ENCODE measurements at places on chromosomes 2 and 18. TPM values are rescaled to one million over a fixed set of nuclear protein-coding genes. Genes with fewer than 3 reads are reported as not detected.
A peak's percentile ranks its signal among the peaks of the same experiment; 100 is the strongest.

The SERPINB10 gene
- 0.27 TPM for polyA plus RNA-seq

The IL36G gene
- polyA plus RNA-seq: 0.14 TPM

The MC2R gene
- 0.09 TPM for polyA plus RNA-seq

The FBXO36 gene
- 2.6 TPM for polyA plus RNA-seq

The GREB1 gene
- 10.2 TPM for polyA plus RNA-seq

The SERPINB7 gene
- polyA plus RNA-seq: not detected

The IL36RN gene
- polyA plus RNA-seq: not detected

The MERTK gene
- 4.0 TPM for polyA plus RNA-seq

- no peak for DNase-seq
These were observed 158.8 kb upstream of the SLC39A10 start for GRCh38 chr2:195498176-195498575.

- DNase-seq: no peak
These were observed 49.1 kb downstream of the LRPPRC start for GRCh38 chr2:43946685-43947084.

- no peak for DNase-seq
These were observed 401.2 kb downstream of the TGIF1 start for GRCh38 chr18:3851159-3851558.

- no peak for DNase-seq
These were observed 94.0 kb upstream of the CNGA3 start for GRCh38 chr2:98252038-98252773.

DNA sequence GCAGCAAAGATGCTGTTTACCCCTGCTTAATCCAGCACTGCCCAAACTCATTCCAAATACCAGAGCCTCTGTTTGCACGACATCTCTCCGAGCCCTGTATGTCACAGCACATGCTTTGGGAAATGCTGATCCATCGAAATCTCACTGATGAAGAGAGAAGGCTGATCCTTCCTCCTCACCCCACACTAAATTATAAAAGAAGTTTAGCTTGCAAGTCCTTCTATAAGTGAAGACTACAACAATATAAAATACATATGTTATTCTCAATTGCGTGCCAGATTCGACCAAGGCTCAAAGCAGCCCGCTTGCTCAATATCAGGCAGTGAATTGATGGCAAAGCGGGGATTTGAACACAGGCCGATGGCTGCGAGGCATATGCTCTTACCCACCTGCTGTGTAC lies 30.7 kb upstream of the SLC35F6 start:
- no peak for DNase-seq

- DNase-seq: no peak
These were observed 106.8 kb upstream of the SERPINE2 start for GRCh38 chr2:224145751-224146355.

- DNase-seq: peak; percentile 19
These were observed 882 bp downstream of the ZBTB14 start for GRCh38 chr18:5294457-5295230.

GRCh38 chr2:53786352-53786704 lies 425 bp downstream of the ASB3 start:
- DNase-seq: no peak

- DNase-seq: no peak
These were observed 285.8 kb downstream of the NBAS start for GRCh38 chr2:15275346-15275745.

DNA sequence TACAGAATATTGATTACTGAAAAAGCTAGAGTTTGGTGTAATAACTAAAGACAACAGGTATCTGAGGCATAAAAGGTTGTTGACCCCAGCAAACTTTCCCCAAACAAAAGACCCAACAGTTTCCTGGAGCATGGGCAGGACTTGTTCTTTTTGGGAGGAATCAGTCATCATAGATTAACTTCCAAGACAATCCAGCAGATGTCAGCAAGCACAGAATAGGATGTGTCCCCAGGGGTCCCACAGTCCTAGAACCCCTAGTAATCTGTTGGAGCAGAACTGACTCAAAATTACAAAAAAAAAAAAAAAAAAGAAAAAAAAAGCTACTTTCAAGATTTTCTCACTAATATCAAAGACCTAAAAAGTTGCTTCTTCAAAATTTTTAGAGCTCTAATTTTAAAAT lies 564.7 kb upstream of the SLC39A10 start:
- DNase-seq: no peak

- no peak for DNase-seq
These were observed 73.5 kb upstream of the SERTAD2 start for GRCh38 chr2:64727013-64727767.

DNA sequence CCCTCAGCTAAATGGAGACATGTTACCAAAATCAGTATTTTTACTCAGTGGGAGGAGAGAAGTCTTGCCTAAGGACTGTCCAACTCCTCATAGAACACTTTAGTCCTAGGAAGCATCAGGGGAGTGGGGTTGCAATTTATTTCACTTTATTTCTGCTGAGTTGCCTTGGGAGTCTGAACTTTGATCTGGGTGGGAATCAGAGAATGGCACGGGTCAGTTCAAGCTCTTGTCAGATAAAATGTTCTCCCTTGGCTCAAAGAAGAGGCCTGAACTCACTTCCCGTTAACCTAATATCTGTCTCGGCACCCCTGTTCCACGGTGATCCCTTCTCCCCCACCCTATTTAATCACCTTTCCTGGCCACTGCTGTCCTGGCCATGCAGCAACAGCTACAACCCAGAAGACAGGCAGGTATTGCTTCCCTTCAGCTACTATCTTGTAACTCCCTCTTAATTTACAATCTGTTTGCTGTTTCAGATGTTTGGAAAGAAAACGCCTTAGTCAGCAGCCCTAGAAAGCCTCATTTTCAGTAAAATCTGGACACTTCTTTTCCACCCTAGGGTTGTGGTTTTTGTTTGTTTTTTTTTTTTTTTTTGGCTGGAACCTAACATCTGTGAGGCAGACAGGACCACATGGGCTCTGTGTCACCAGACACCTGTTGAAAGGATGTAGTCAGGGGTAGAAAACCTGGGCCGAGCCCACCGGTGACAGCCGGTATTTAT lies 52.5 kb downstream of the SERTAD2 start:
- no peak for DNase-seq

DNA sequence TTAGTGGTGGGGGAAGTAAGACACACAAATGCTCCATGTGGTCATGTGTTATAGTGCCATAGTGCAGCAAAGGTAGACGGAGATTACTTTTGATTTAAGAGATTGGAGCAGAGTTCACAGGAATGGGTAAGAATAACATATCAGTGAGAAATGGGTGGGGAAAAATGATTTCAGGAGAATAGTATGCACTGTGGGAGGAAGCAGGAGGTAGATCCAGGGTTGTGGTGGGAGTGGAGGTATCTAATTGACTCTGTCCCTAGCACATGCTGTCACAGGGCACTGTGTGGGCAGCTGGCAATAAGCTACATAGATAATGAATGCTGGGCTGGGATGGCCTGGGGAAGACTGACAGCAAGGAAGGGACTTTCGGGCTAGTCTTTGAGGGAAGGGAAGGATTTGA lies 65.3 kb downstream of the STAT1 start:
- no peak for DNase-seq

DNA sequence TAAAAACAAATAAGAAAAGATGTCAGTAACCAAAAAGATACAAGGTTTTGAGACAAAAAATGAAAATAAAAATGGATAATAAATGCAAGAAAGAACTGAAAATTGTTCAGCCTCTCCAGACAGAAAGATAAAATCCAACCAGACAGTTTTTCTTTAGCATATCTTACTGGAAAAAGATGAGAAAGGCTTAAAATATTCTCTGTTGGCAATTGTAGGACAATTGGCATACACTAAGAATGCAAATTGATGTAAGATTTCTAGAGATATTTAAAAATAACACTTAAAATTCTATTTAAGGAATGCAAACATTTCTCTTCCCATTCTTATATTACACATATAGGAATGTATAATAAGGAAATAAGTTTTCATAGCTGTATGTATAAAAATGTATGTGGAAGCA lies 590.6 kb downstream of the DSC3 start:
- no peak for DNase-seq

- DNase-seq: no peak
These were observed 33.9 kb upstream of the GLS start for GRCh38 chr2:190846746-190847145.
